Epithelial cell of prostate (primary cell): ENCODE measurements at places on chromosomes 12 and 14.

- peak; percentile 92 for DNase-seq
Measured at GRCh38 chr12:9347328-9348127, 139.3 kb upstream of the PZP start.

- no peak for DNase-seq
Measured at GRCh38 chr14:34212172-34212929, 249.7 kb downstream of the SPTSSA start.

- peak; percentile 3 for DNase-seq
Measured at GRCh38 chr14:31122098-31122611, 85.4 kb downstream of the HECTD1 start.

GRCh38 chr12:43305065-43305464 lies 246.9 kb downstream of the ADAMTS20 start:
- DNase-seq = no peak

GRCh38 chr12:43692064-43692463 lies 66.5 kb downstream of the PUS7L start:
- no peak for DNase-seq

DNA sequence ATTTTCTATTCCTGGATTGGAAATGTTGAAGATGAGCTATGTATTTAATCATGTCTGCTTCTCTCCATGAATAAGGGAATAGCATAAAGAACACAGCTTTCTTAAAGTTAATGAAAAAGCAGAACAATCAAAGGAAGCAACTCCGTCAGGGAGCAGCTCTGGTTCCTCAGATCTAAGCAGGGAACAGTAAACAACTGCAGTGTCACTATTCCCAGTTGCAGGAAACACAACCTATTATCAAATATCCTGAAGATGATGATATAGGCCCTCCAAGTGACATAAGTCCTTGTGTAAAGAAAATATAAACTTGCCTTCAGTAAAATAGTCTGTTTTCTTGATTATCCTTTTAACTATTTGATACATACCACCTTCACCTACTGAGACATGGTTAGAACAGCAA lies 228.1 kb downstream of the KCNC2 start:
- DNase-seq = no peak

DNA sequence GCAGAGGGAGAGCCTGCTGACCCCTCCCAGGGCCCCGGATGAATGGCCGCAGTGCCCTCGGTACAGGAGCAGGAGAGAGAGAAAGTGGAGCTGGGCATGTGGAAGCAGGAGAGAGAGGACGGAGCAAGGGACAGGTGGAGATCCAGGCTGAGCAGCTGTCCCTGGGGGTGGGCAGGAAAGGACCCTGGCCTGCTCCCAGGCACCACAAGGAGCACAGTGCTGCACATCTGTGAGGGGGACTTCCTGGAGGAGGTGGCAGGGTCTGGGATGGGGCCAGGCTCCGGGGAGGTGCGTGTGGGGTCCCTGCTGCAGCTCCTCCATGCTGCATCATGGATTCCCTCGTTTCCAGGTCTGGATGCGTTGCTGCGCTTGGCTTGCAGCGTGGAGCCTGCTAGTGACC lies 13.0 kb upstream of the DLK1 start:
- no peak for DNase-seq

DNA sequence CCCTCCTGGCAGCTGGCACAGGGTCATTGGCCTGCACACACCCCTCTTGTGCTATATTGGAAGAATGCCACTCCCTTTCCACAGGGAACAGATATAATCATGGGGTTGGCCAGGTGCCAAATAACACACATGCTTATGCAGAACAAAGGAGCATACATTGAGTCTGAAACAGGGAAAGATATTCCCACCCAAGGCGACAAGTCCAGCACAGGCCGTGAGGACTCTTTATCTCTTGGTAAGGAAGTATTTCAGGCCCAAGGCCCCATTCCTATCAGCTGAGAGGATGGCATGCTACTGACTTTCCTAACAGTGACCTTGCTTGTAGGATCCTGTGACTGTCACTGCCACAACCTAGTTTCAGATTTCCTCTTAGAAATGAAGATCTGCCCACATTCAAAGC lies 59.0 kb upstream of the STXBP6 start:
- DNase-seq = no peak

DNA sequence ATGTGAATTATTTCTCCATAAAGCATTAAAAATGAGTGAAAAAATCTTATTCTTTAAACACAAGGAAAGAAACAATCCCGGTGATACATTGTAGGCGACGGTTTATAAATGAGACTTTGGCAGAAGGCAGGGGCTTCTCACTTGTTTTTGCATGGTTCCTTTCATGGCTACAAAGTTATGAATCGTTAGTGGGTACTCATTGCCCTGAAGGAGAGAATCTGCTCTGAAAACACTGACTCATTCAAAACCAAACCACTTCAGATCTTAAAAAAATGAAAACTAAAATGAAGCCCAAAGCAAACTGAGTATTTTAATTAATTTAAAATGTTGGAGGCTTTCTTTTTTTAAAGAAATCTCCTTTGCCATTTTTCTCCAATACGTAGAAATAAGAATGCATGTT lies 41.4 kb upstream of the AMIGO2 start:
- DNase-seq = no peak

DNA sequence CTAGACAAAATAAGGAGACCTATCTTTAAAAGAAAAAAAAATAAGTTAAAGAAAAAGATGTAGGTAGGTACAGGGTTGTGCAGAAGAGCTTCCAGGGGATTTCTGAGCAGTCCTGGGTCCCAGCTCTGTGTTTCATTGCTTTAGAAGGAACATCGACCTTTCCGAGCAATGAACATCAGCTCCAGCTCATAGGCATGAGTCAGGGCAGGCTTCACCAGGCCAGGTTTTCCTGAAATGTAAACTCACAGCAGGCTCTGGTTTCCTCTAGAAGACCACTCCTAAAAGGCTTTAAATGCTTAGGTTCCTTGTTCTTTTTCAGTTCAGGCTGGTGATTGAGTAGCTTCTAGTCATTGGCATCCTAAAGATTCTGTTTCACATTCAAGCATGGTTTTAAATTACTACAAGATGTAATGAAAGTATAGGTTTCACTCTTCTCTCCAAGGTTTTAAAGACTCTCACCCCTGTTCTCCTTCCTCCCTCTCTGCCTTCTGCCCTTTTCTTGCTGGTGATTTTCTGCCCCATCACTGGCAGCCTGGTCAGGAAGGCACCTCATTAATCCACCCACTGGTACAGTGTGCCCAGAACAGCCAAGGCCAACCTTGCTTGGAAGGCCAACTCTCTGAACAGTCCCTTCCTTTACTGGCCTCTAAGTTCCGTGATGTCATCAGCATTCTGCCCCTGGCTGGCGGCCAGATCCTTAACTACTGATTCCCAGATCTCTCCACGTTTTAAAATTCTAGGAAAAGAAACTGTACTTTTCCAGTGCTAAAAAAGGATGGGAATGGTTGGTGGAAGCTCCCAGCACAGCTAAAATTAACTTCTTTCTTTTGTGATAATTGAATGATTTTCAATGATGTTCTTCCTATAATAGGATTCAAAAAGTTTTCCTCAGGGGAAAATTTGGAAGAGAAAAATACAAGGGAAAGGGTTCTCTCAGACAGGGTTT lies 109.4 kb upstream of the HIF1A start:
- no peak for DNase-seq

- no peak for DNase-seq
Measured at GRCh38 chr14:77222546-77223225, 41.1 kb downstream of the TMEM63C start.

DNA sequence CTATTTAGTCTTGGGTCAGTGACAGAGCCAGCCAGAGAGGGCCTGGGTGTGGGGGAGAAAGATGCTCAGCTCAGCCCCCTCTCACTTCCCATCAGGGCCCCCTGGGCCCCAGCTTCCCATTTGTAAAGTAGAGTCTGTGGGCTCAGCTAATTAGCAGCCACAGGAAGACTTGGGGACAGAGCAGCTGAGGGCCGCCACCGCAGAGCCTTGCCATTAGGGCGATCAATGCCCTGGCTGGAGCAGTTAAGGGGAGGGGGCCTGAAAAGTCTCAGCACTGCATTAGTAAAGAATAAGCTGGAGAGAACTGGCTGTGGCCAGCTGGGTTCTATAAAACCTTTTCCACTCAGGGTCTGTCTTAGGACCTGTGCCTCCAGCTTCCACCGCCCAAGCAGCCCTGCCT lies 2.7 kb downstream of the PLEKHD1 start:
- DNase-seq = no peak

DNA sequence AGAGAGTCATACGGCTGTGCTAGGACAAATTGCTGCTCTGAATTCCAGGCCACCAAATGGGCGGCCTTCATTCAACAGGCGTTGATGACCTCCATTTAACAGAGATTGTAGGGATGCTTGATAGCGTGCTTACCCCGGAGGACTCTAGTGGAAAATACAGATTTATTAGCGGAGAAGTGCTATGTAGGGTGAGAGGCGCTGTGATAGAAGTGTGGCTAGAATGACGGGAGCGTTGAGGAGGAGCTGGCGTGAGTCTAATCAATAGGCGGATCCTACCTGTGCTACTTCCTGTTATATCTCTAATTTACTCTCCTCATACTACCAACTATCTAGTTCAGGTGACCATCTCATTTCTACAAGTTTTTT lies 668 bp downstream of the MRPS35 start:
- DNase-seq = no peak

- DNase-seq = peak; percentile 90
Measured at GRCh38 chr14:71143381-71144290, 236.4 kb downstream of the PCNX1 start.

GRCh38 chr12:40225337-40225983 lies 663 bp downstream of the LRRK2 start:
- no peak for DNase-seq

DNA sequence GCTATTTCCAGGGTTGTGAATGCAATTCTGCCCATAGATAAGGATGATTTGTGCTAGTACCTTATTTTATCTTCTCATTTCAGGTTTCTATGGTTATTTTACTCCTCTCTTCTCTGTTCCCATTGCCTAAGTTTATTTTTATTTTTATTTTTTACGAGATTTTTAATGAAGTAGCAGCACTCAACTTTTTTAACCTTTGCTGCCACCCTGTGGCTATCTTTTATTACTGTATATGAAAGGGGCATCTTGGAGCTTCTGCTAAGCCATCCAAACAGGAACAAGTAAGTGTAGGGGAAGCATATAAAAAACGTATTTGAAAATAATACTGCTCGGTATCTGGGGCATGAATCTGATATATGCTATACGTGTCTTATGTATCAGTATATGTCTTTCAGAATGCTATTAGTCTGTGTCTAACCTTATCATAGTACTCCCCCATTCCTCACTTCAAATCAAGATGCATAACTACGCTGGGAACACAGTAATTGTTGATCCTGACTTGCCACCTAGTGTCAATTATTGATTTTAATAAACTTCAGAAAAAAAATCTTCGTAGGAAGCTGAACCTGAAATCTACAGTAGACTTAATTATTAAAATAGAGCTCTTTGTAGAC lies 60.3 kb downstream of the KLRG1 start:
- DNase-seq = no peak

DNA sequence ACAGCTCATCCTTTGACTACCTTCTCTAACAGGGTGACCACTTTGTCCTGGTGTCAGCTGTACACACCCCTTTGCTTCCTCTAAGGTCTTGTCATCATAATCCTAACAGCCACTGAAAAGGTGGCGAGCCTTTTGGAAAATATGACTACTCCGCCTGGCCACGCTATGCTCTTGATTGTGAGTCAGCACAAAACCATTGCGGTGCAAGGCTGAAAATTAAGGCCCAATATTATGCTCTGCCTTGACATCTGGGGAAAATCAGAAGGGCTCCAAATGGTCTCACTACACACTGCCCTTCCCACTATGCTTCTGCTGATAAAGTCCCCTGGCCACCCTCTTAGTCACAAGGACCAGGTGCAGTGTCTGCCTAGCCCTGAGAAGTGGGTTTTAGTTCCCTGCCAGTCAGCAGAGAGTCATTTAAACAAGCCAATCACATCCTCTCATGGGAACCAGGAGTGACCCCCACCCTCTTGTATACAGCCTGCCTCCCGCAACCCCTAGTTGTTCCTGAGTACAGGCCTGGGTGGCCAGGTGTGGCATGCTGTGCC lies 34.3 kb downstream of the FGD6 start:
- no peak for DNase-seq

GRCh38 chr14:99633141-99633540 lies 11.8 kb upstream of the HHIPL1 start:
- no peak for DNase-seq

GRCh38 chr12:7206691-7207090 lies 17.2 kb downstream of the PEX5 start:
- DNase-seq = no peak

DNA sequence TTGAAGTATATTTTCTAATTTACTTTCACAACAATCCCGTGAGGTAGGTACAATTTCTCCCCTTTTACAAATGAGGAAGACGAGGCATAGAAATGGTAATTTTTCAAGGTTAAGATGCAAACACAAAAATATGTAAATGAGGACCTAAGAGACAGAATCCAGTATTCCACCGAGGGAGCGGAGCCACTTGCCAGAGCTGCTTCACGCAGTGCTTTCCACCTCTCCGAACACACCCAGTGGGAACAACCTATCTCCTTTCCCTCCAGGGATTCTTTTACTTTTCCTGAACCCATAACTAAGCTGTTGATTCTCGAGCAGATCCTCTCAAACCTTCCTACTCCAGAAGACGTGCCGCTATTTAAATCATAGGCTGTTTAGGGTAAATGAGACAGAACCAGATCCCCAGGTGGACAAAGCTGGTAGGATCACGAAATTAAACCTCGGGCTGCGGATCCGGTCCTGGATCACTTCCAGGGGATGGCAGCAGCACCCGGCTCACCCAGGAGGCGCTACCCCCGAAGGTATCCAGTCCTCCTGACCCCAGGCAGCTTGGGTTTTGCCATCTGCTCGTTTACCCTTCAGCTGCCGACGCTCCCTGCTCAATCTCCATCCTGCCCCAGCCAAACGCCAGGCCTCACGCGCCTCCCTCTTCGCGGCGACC lies 1.5 kb downstream of the DDHD1 start:
- no peak for DNase-seq

DNA sequence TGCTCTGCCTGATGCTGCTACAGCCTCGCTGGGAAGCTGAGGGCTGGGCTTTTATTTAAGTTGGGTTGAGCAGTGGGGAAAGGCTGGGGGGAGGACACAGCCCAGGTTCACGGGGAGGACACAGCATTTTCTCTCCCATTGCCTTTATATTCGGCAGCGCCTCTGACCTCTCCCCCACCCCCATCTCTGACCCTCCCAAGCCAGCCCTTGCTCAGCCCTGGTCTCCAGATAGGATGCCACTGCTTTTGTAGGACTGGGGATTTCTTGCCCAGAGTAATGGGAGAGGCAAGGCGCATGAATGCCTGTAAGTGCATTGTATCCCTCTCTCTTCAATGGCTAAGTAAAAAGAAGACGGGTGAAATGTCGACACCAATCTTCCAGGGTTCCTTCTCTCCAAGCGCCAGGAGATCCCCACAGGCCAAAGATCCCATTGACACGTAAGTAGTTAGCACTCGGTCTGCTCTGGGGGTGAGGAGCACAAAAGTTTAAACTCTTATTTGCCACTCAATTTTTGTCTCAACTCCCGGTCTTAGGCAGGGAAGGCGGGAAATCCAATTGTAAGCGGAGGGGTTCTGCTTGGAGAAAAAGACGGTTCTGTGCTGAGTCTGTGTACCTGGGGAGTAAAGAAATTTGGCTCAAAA lies 4.6 kb downstream of the HOXC4 start:
- no peak for DNase-seq

- no peak for DNase-seq
Measured at GRCh38 chr12:25853316-25854095, 105.0 kb upstream of the RASSF8 start.
